ENCODE measurements at places on chromosomes 2 and 18. TPM values are rescaled to one million over a fixed set of nuclear protein-coding genes. Genes with fewer than 3 reads are reported as not detected.

The CHST10 gene
- total RNA-seq = 43.8 TPM

The KRTCAP3 gene
- 1.7 TPM for total RNA-seq

The MREG gene
- total RNA-seq = 19.2 TPM

The MEP1B gene
- total RNA-seq = not detected

The CIB4 gene
- total RNA-seq = not detected

The EPHA4 gene
- total RNA-seq = 134 TPM

The TGFA gene
- 9.7 TPM for total RNA-seq

The INPP5D gene
- 11.9 TPM for total RNA-seq

The KIAA2012 gene
- total RNA-seq = 2.6 TPM

The PREPL gene
- 431 TPM for total RNA-seq

The MC4R gene
- total RNA-seq = 3.4 TPM

The FBXO48 gene
- total RNA-seq = 2.3 TPM

The CCDC85A gene
- 38.1 TPM for total RNA-seq

The PXDN gene
- total RNA-seq = 10.7 TPM

The RNF125 gene
- 4.9 TPM for total RNA-seq

The CNGA3 gene
- total RNA-seq = 1.4 TPM

The IL36RN gene
- total RNA-seq = not detected

The DAW1 gene
- total RNA-seq = 1.4 TPM

The DIS3L2 gene
- total RNA-seq = 51.7 TPM

The TLX2 gene
- total RNA-seq = 4.2 TPM

The ALPI gene
- not detected for total RNA-seq

The PLEK gene
- total RNA-seq = 3.9 TPM

The MFF gene
- 119 TPM for total RNA-seq

The GPBAR1 gene
- 0.56 TPM for total RNA-seq

The SULT1C2 gene
- total RNA-seq = 0.31 TPM

The ZC3H6 gene
- total RNA-seq = 33.0 TPM

The DOCK10 gene
- total RNA-seq = 101 TPM

The GORASP2 gene
- 56.9 TPM for total RNA-seq

The IMPA2 gene
- 8.5 TPM for total RNA-seq

The ADD2 gene
- total RNA-seq = 136 TPM

The PKDCC gene
- total RNA-seq = 57.5 TPM

The AQP12B gene
- not detected for total RNA-seq

The MYO7B gene
- 0.64 TPM for total RNA-seq

The KCNK3 gene
- 10.5 TPM for total RNA-seq

The LAMA1 gene
- 4.2 TPM for total RNA-seq

The COL6A3 gene
- 5.5 TPM for total RNA-seq

The CDCA7 gene
- total RNA-seq = 1.9 TPM

The PLB1 gene
- 6.2 TPM for total RNA-seq

The ALPP gene
- total RNA-seq = not detected

The UGT1A3 gene
- not detected for total RNA-seq

The SERPINB11 gene
- total RNA-seq = not detected

The AQP4 gene
- total RNA-seq = 1,111 TPM

The ZNF396 gene
- 3.1 TPM for total RNA-seq

The SFT2D3 gene
- total RNA-seq = 3.3 TPM

The CCDC102B gene
- 18.2 TPM for total RNA-seq

The FHOD3 gene
- total RNA-seq = 31.8 TPM

The REG1B gene
- not detected for total RNA-seq

The CGREF1 gene
- total RNA-seq = 46.5 TPM

The TRIM43 gene
- not detected for total RNA-seq

The ABCB11 gene
- total RNA-seq = not detected

The IL37 gene
- total RNA-seq = not detected

The BAZ2B gene
- total RNA-seq = 207 TPM

The TUBB8B gene
- total RNA-seq = not detected

The CREG2 gene
- total RNA-seq = 99.6 TPM

The UGT1A8 gene
- total RNA-seq = not detected

The SYT4 gene
- 108 TPM for total RNA-seq

Measured in dorsolateral prefrontal cortex (tissue), 122 donors.